ENCODE measurements at places on chromosomes 5 and 9.

DNA sequence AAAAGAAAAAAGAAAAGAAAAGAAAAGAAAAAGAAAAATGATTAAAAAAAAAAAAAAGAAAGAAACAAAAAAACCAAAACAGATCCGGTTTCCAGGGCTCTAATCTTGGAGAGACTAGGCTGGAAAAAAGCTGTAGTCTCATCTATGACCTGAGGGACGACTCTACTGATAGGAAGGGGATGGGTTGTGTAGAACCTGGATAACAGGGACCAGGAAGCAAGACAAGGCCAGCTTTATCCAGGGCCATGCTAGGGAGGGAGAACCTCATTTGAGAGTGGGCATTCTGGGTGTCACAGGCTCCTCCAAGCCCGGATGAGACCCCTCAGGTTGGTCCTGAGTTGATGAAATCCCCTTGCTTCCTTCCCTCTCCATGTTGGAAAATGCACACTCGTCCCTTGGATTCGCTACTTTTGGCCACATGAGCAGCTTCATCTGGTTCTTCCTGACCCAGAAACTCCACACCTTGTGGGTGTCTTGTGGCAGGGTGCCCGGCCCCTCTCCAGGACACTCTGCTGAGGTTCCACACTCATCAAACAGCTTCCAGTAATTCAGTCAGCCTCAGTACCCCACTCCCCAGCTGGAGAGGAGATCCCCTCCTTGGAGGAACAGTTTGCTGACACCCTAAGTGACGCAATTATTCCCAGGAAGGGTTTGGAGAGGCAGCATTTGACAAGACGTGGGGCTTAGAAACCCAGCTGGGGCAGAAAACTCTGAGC, 71.1 kb upstream of the LHFPL2 start:
- DNase-seq = no peak

- DNase-seq = no peak
Observed at GRCh38 chr9:126738553-126738952, 66.3 kb upstream of the ZBTB43 start.

- DNase-seq = no peak
Observed at GRCh38 chr5:168114444-168115017, 176.9 kb upstream of the WWC1 start.

DNA sequence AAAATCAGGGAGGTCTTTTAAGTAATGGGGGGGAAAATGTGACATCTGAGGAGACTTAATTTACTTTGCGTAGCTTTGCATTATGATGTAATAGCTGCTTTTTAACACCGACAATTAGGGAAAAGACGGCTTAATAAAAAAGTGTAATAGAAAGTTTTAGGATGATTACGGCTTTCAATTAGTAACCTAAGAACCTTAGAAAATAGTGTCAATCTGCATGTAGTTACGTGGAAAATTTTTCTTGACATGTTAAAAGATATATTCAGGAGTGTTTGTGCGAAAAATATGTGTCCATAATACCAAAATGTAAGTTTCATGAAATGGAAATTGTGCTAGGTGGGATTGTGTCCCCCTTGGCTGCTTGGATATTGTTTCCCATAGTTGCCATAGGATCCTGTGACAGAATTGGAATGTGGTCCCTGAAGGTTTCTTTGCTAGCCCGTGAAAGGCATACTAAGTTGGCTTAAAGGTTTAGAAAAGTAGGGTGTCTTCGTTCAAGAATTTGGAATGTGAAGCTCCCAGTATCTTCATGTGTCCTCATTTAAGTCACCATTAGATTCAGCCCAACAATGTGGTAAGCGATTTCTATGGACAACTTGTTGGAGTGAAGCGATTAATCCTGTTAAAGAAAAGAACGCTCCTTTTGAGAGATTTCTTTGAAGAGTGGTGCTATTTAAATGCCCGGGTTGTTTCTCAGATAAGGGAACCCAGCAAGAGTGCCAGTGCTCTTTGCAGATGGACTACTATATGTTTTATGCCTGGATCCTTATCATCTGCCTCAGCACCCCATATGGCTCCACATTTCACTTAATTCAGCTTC, 2.0 kb downstream of the RGMB start:
- DNase-seq = no peak

- DNase-seq = no peak
Observed at GRCh38 chr9:117375956-117376355, 38.9 kb downstream of the ASTN2 start.

- no peak for DNase-seq
Observed at GRCh38 chr5:159897786-159898393, 18.4 kb upstream of the ADRA1B start.

All from femur (tissue), 1 donor.